ENCODE measurements at places on chromosomes 5 and 9.

DNA sequence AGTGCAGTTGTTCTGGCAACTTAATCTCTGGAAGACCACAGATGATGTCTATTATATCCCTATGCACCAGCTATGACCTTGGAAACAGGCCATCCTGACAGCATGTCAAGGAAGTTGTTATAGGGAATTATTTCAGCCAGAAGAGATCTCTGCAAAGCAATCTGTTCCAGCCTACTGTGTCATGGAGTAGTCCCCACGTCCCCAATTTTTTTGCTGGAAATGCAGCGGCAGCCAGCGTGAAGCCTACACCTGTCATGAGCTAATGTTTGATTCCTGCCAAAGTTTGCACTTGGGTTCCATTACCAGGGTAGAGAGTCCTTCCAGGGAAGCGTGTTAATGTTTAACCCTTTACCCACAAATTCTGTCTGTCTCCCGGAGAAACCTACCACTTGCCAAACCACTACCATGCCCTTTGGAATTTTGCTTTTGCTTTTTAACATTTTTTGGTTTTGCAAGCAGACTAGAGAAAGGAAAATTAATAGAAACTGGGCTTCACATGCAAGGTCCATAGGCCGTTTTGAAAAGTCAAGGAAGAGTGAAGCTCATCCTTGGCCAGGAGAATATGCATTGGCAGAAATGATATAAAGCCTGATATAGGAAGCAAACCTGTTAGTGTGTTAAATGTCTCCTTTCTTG lies 174.9 kb upstream of the SPRY4 start:
- no peak for ATAC-seq

GRCh38 chr5:174947548-174947947 lies 223.2 kb downstream of the MSX2 start:
- no peak for ATAC-seq

DNA sequence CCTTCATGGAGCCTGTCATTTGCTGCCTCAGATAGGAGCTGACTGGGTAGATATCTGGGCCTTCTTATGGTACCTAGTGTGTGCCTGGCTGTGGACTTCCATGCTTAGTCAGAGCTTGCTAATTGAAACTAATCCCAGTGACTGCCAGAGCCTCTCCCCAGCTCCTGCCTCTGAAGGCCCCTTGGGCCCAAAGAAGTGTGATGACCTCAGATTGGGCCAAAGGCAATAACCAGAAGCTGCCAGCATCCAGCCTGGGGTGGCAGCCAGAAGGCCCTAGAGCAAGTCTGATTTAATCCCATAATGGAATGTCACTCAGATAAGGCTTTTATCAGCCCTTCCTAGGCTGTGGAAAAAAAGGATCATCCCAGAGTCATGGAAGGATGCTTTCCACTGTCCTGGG lies 17.1 kb upstream of the CDC23 start:
- ATAC-seq: no peak

- no peak for ATAC-seq
Observed at GRCh38 chr5:173704615-173705511, 88.4 kb upstream of the BOD1 start.

GRCh38 chr5:147481376-147481775 lies 28.5 kb downstream of the DPYSL3 start:
- ATAC-seq: no peak

GRCh38 chr5:32182463-32183063 lies 8.4 kb upstream of the GOLPH3 start:
- peak; percentile 28 for ATAC-seq

DNA sequence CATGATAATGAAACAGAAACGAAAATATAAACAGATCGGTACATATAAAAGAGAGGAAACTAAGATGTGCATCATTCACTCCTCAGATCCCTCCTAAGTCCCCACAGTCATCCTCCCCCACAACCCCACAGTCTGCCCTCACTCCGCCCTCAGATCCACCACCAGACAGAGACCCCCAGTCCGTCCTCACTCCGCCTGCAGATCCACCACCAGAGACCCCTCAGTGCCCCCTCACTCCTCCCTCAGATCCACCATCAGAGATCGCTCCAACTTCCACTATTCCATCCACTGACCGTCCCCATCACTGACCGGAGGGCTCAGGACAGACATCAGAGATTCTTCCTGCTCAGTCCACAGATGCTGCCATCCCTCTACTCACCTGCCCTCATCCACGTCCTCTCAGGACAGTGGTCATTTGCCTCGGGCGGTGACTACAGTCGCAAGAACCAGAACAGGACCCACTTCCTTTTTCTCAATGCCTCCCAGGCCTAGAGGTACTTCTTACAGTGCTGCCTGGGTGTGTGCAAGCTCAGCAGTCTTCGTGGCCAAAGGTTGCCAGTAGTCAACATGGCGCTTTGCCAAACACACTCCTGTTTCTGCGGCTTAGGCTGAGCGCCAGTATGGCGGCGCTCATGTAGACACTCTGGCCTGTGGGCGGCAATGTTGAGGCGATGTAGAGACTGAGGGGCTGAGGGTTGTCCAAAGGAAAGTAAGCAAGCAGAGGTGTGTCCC lies 8.3 kb upstream of the SPATA31C1 start:
- no peak for ATAC-seq

- ATAC-seq: no peak
Observed at GRCh38 chr5:158569534-158569933, 530.2 kb downstream of the EBF1 start.

GRCh38 chr5:36496471-36496870 lies 109.9 kb upstream of the SLC1A3 start:
- ATAC-seq: no peak

- peak; percentile 87 for ATAC-seq
Observed at GRCh38 chr9:130159915-130160670, 12.1 kb upstream of the NCS1 start.

- peak; percentile 94 for ATAC-seq
Observed at GRCh38 chr5:59760785-59761348, 132.7 kb downstream of the PDE4D start.

GRCh38 chr9:135703726-135704125 lies 1.7 kb downstream of the KCNT1 start:
- no peak for ATAC-seq

DNA sequence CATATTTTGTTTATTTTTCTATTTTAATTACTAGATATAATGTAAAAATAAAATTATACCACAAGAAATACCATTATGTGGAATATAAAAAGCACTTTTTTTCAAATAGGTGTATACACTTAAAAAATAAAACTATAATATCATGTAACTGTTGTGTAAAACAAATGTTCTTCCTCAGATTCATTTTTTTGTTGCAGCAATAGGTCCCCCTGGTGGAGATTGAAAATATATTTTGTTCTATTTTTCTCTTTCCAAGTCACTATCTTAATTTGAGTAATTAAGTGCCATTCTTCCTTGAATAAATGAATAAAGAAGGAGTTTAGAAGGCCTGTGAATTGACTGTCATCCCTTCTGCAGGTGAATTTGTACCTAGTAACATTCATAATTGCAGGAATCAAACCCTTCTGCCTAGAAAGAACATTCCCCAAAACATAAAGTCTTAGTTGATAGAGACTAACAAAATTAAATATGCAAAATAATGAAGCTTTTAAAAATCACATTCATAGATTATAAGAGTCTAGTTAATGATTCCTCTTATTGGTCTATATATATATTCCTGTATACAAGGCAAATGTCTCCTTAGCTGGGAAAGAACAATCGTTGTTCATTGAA lies 23.4 kb downstream of the CETN3 start:
- ATAC-seq: no peak

DNA sequence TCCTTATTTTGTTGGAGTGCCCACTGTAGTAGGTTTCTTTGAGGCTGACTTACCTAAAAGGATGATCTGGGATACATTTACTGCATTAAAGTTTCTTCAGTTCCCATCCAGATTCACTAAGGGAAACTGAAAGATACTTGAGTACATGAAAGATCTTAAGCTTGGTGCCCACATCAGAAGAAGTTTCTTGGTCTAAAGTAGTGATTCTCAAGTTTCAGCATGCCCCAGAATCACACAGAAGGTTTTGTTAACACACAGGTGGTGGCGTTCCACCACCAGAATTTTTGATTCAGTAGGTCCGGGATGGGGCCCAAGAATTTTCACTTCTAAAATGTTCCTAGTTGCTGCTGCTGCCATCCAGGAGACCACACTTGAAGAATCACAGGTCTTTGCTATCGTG lies 171.0 kb downstream of the ZNF462 start:
- no peak for ATAC-seq

DNA sequence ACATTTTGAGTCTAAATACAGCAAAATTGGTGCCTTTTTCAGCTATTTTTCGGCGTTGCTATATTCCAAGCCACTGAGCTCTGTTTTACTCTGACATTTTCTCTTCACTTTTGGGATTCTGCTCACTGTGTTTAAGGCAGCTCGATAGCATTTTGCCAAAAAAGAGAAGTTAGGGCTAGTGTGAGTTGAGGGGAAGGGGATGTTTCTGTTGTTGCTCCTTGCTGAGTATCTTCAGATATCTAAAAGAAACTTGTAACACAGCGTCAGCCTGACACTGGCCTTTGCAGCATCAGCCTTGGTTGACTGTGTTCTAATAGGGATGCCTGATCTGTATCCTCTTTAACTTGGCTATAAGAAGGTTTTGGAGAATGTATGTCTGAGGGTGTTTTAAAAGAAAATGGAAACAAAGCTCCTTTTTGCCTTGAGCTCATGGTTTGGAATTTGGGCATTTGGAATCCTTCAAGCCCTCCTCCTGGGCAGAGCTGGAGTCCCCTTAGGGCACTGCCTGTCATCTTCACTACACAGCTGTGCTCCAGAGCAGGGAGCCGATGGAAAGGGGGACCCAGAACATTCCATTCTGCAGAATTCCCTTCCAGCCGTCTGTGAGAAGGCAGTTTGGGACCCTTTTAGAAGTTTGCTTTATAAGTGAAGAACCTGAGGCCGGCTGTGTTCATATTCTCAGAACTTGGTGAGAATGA lies 63.0 kb downstream of the EXOSC2 start:
- ATAC-seq: no peak

- ATAC-seq: no peak
Observed at GRCh38 chr9:126495411-126496180, 118.1 kb upstream of the LMX1B start.

DNA sequence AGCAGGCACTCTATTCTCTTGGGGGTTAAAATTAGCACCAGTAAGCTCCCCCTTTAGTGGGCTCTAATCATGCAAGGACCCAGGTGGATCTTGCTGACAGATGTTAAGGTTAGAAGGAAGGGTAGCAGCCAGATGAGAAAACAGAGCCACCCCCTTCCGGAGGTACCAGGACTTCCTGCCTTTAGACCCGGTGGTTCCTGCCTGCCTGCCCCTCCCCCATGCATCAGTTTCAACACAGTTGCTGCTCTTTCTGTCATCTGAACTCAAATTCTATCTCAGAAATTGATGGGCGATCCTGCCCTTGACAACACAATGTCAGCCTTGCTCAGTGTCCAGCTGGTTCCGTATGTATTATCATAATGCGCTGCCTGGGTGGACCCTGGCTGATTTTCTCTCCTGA lies 287.3 kb downstream of the EBF1 start:
- ATAC-seq: peak; percentile 42

GRCh38 chr5:82747986-82748385 lies 329.2 kb downstream of the TMEM167A start:
- ATAC-seq: no peak

DNA sequence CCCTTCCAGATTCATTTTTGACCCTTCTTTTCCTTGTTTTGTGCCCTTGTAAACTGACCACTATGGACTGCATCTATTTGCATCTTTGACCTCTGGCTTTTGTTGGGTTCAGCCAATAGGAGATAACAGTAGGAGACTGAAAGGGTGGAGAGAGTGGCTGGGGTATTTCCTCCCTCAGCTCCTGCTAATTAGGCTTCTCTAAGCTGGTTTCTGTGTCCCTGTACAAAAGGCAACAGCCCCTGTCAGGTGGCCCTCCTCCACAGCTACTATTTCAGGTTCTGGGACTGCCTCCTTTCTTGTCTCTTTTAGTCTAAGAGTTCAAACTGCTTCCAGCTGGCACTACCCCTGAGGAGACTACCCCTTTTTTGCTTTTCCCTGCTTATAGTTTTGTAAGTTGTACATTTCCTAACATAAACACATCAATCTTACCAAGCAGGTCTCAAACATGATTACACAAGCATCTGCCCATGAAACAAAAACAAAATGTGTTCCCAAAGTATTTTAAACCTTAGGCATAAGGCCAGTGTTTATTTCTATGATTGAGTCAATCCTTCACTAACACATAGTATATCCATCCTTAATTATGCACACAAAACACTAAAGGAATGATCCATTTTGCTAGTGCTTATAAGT lies 262.0 kb upstream of the TRPM3 start:
- no peak for ATAC-seq

- no peak for ATAC-seq
Observed at GRCh38 chr9:3507395-3508077, 18.3 kb downstream of the RFX3 start.

DNA sequence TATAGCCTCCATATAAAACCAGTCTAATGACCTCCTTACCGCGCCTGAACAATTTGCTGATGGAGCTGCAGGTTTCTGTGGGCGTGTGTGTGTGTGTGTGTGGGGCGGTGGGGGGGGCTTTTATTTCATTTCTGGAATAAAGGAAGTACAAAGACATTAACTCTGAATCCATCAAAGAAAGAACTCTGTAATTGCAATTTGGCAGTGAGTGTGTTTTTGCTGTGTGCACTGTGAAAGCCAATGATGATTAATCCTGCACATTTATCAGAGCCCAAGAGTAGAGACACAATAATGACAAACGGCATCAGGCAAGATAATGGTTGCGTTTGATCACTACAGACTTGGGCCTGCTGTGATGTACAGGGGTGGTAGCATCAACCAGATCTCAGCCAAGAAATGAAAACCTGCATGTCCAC lies 29.3 kb upstream of the NDFIP1 start:
- no peak for ATAC-seq

DNA sequence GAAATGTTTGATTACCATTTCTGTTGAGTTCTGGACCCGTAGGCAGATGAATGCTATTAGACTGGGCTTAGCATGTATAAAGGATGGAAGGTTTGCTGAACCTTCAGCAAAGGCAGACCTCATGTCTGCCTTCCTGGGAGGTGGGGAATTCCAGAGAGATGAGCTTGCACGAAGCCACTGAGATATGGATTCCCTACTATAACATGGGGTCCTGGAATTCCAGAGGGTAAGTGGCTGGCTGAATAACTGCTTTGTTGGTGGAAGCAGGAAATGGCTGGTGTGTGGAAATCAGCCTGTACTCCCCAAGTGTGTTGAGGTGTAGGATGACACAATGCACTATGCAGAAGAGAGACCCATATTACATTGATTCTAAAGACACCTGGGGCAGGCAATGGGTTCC lies 526.4 kb downstream of the CTNND2 start:
- no peak for ATAC-seq

GRCh38 chr5:170297589-170298462 lies at the start of gene LCP2:
TSS of gene LCP2 (minus strand) at chr5:170297777. CDS start at chr5:170297611, 166 bp downstream.
- ATAC-seq: peak; percentile 84

Measured in activated T-helper 17 cell treated with anti-CD3 and anti-CD28 coated beads, Interleukin-2, amount 50 U/mL, for 72 hours (primary cell).